ENCODE measurements at places on chromosomes 12 and 14. TPM values are rescaled to one million over a fixed set of nuclear protein-coding genes. Genes with fewer than 3 reads are reported as not detected.

Gene MYH6
- not detected for total RNA-seq

Gene CKB
- 986 TPM for total RNA-seq

Gene HSP90B1
- total RNA-seq, result 400 TPM

Gene HOXC4
- 2.5 TPM for total RNA-seq

Gene CYP46A1
- total RNA-seq, result 0.86 TPM

Gene PRKAB1
- 20.3 TPM for total RNA-seq

Gene CCDC196
- total RNA-seq, result not detected

Gene UTP20
- 12.7 TPM for total RNA-seq

Gene MOAP1
- total RNA-seq, result 38.7 TPM

Gene LMO3
- not detected for total RNA-seq

Gene MANSC4
- not detected for total RNA-seq

Gene ACOT4
- not detected for total RNA-seq

Gene DNAI7
- 0.37 TPM for total RNA-seq

Gene FRS2
- 14.2 TPM for total RNA-seq

Gene OTX2
- total RNA-seq, result 128 TPM

Gene TAS2R7
- total RNA-seq, result not detected

Gene GLTP
- 31.0 TPM for total RNA-seq

Gene ITGA7
- 3.0 TPM for total RNA-seq

Gene EML5
- not detected for total RNA-seq

Gene KRT73
- not detected for total RNA-seq

Gene SLC22A17
- 25.9 TPM for total RNA-seq

Gene NGDN
- 52.1 TPM for total RNA-seq

Gene CD163
- total RNA-seq, result not detected

- no peak for DNase-seq
Measured at GRCh38 chr12:62606654-62607053, 140.0 kb downstream of the MON2 start.

DNA sequence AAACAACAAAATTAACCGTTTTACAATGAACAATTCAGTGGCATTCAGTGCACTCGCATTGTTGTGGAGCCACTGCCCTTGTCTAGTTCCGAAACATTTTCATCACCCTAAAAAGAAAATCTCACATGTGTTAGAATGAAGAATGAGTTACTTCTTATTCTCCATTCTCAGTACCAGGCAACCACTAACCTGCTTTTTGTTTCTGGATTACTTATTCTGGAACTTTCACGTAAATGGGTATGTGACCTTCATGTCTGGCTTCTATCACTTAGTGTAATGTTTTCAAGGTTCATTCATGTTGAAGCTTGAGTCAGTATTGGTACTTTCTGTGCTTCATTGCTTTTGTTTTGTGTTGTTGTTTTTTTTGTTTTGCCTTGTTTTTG, 15.6 kb downstream of the RCOR1 start:
- no peak for DNase-seq

DNA sequence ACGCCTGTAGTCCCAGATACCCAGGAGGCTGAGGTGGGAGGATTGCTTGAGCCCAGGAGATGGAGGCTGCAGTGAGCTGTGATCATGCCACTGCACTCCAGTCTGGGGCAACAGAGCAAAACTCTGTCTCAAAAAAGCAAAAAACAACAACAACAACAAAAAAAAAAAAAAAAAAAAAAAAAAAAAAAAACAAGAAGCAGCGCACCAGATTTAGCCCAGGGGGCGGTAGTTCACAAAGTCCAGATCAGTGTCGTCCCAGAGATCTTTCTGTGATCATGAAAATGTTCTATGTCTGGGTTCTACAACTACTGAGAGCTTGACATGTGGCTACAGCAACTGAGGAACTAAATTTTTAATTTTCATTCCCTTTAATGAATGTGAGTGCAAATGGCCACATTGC, 27.4 kb downstream of the OAS2 start:
- DNase-seq, result no peak

DNA sequence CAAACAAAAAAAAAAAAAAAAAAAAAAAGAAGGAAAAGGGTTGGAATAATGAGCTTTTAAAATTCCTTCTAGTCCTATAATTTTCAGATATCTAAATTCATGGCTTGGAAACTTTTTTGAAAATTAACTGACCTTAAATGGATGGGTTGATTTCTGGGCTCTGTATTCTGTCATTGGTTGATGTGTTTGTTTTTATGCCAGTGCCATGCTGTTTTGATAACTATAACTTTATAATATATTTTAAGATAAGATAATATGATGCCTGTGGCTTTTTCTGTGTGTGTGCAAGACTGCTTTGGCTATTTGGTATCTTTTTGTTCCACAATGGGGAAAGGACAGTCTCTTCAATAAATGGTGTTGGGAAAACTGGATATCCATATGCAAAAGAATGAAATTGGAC, 7.3 kb downstream of the OR10G3 start:
- DNase-seq, result no peak

GRCh38 chr12:13812168-13812567, 169.2 kb downstream of the GRIN2B start:
- no peak for DNase-seq

DNA sequence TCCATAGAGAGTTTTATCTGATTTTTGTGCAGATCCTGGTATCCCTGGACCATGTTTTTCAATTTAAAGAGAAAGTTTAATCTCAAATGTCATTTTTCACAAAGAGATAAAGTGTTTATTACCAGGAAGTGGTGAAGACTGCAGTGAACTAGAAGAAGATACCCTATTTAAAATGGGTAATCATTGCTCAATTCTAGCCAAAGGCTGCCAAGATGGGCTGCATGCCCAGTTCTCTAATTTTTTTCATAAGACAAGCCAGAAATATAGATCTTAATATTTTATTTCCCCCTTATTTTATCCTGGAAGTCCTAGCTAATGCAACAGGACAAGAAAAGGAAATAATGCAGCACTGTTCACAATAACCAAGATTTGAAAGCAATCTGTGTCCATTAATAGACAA, 343.5 kb downstream of the PCNX1 start:
- no peak for DNase-seq

DNA sequence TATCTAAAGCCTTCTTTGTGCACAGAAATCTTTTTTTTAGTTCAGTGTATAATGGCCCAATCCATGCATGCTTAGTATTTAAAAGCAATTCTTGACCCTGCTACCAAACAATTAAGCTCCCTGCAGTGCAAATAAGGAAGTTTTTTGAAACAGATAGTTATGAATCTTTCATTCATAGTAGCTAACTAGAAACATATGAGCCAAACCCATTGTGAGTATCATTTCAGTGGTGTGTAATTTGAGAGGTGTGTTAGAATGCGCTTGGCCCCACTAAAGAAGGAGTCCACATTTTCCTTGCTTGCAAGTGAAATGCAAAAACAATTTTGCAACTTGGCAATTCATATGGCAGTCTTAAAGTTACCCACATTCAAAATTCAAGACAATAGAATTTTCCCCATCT, 14.4 kb downstream of the EPS8 start:
- DNase-seq, result no peak

GRCh38 chr12:87809916-87810315, 219.3 kb downstream of the C12orf50 start:
- no peak for DNase-seq

- DNase-seq, result peak; percentile 1
Measured at GRCh38 chr12:69062621-69063237, 129.8 kb upstream of the CPM start.

- DNase-seq, result peak; percentile 34
Measured at GRCh38 chr12:107992870-107993451, 136.1 kb upstream of the WSCD2 start.

DNA sequence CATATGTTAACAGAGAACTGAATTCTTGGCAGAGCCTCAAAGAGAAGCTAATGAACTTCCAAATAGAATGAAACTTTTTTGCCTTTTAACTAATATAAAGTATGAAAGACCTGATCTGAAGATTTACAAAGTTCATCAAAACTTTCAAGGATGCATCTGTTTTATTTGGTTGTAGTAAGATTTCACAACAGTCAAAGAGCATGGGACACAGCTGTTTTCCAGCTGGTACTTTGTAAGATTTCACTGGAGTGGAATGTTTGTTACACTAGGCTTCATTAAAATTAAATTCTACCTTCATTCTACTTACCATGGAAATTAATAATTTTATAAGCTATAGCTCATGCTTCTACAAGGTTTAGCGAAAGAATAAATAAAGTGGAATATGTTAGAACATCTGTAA, 351.2 kb downstream of the SLC6A15 start:
- no peak for DNase-seq

GRCh38 chr12:29741342-29742241, 42.1 kb downstream of the TMTC1 start:
- no peak for DNase-seq

- DNase-seq, result no peak
Measured at GRCh38 chr12:2248901-2249381, 196.2 kb downstream of the CACNA1C start.

GRCh38 chr12:48165089-48165981, 8.0 kb upstream of the ASB8 start:
- DNase-seq, result peak; percentile 81

- DNase-seq, result no peak
Measured at GRCh38 chr12:79455286-79455685, 235.5 kb downstream of the PAWR start.

GRCh38 chr14:30131581-30132097, 204.0 kb upstream of the PRKD1 start:
- no peak for DNase-seq

DNA sequence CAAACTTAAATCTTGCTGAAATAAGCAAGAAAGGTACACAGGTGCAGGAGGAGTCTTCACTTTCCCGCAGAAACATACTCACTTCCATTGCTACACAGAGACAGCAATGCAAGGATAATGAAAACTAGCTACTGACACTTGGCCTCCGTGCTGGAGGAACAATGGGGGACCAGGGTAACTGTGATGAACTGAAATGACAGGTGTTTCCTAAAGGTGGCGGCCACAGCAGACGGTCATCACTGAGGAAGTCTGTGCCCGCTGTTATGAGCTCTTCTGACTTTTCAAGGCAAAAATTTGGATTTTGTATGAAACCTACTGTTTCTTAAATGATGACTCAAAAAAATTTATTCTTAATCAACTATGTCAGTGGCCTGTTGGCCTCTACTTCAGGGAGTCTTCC, 189.4 kb downstream of the CACNA1C start:
- DNase-seq, result peak; percentile 78

- DNase-seq, result no peak
Measured at GRCh38 chr14:68374682-68375081, 418.2 kb downstream of the ZFP36L1 start.

DNA sequence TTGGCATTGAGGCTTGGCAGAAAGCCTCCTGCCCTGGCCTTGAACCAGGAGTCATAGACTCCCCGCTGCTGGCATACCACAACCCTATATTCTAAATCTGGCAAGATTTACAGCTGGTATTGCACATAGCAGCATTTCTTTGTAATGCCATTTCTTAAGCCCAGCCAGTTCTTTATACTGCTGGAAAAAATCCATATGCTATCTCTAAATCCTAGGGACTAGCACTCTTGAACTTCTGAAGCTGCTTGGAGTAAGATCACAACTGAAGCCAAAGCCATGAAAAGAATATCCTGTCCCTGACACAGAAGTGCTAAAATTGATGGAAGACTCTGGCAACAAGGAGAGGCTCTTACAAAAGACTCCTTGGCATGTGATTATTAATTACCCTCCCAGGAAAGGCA, 89.3 kb downstream of the KCNC2 start:
- no peak for DNase-seq

DNA sequence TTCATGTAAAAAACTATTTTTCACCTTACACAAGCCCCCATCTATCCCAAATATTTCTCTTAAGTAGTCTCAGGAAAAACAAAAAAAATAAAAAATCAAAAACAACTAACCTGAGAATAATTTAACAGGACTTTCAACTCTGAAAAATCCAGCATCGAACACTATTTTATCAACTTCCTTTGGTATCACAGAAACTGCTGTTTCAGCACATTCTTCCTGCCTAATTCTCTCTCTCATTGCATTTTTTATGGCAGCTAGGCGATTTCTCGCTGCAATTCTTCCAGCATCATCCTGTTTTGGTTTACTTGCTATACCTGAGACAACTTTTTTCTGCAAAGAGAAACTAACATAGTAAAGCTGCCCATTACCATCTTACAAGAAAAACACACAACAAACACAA, 29.4 kb downstream of the LGALS3 start:
- no peak for DNase-seq

- no peak for DNase-seq
Measured at GRCh38 chr12:29287622-29288021, 93.3 kb downstream of the ERGIC2 start.

GRCh38 chr12:94128280-94128679, 20.1 kb upstream of the PLXNC1 start:
- DNase-seq, result no peak

DNA sequence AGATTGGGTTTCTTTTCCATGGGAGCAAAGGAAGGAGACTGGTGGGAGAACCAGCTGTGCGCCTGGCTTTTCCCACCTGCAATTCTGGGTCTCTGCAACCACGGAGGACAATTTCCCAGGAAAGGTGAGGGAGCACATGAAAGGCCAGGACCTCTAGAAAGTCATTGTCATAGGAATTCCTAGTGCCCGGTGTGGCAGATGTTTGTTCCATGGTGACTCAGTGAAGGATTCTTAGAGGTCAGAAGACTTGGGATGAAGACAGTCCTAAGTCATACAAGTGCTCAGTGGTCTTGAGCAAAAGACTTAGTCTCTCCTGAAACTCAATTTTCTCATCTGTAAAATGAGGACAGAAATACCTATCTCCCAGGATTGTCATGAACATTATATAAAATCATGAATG, 51.3 kb downstream of the KCNA5 start:
- no peak for DNase-seq

- peak; percentile 82 for DNase-seq
Measured at GRCh38 chr12:92136026-92136730, 9.5 kb downstream of the BTG1 start.

- DNase-seq, result no peak
Measured at GRCh38 chr12:46771268-46771827, 54.4 kb downstream of the SLC38A4 start.

DNA sequence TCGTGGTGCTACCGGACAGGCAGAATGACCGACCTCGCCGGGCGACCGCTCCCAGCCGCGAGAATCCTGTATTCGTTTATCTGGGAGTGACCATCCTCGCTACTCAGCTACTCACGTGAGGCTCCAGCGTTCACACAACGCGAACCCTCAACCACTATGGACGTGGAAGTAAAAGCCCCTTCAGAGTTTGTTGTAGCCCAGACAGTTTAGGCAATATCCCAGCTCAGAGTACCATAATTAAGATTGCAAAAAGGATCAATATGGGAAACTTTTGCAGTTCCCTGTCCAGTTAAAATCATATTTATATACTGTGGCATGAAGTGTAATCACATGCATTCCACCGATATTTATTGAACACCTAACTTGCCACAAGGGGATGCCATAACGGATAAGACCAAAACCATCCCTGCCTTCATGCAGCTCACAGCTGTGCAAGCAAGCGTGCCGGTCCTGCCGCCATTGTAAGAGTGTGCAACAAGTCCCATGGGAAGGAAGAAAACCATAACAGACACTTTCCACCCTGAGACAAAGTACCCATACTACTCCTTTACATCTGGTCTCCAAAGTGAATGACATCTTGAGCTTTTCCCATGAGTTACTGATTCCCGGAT, 938 bp upstream of the MAX start:
- no peak for DNase-seq

Measured in G401 (cell line).